ENCODE measurements at places on chromosomes 3 and 15.

DNA sequence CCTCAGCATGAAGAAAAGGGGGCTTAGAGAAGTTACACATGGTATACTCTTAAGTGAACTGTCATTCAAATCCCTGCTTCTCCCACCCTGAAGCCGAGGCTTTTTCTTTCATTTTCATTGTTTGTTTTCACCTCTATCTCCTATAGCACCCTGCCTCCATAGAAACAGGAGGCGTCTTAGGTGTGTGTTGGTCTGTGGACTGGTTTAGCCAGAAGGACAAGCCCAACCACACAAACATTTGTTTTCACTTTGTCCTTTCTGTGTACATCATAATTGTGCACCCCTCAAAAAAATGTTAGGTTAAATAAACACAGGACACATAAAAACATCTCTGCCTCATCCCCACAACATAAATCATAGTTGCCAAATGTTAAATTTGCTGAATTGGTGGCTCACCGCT is 73.3 kb upstream of the UBE2E2 start:
- no peak for DNase-seq

DNA sequence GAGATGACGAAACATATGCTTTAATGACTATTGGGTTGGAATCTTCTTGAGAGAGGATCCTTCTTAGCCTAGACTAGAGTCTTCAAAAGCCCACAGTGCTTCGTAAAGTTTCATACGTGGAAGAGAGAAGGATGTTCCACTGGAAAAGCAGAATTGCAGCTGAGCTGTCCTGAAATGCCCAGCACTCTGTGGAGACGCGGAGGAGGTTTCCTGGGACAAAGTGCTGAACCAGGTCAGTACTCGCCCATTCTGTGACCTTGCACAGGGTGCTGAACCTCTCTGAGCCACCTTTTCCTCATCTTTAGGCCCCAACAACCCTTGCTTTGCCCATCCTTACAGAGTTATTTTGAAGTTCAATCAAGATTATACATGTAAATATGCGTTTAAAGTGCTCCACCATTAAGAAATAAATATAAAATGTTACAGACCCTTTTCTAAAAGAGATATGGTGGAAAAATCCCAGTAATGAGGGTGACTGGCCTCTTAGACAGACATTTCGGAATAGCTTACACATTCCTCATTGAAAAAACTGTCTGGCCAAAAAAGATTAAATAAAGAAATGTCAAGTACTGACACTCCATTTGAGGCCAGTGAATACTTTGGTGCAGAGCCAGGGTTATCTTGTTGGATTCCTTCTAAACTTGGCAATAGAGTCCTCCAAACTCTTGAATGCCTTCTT is 4.2 kb upstream of the MAGEF1 start:
- DNase-seq = peak; percentile 58

- DNase-seq = peak; percentile 84
These were observed 203.4 kb downstream of the ADAMTS9 start for GRCh38 chr3:64484289-64484992.

DNA sequence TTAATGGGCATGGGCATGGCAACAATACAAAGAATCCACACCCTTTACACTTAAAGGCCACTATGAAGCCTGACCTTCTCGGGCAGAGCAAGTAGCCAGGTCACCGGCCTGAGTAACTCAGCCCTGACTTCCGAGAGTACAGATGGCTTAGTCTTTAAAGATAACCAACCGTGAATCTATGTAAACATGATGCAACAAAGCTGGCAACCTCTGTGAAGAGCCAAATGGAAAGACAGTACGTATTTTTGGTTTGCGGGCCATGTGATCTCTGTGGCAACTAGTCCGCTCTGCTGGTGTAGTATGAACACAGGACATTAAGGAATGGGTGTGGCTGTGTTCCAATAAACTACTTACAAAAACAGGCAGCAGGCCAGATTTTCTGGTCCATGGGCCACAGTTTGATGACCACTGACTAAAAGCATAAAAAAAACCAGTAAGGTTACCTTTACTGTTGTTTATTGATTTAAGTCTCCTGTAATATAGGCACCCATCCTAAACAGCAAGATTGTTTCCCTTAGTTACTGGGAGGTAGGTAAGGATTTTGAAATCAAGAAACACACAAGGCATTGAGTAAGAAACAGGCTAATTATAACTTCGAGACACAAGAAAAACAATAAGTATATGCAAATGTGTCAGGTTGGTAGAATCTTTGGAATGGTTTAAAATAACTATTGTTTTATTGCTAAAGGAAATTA is 14.5 kb downstream of the RIOX2 start:
- DNase-seq = no peak

- peak; percentile 72 for DNase-seq
These were observed 25.4 kb upstream of the CDV3 start for GRCh38 chr3:133548090-133548489.

GRCh38 chr3:42210726-42211125 is 55.3 kb downstream of the CCK start:
- no peak for DNase-seq

DNA sequence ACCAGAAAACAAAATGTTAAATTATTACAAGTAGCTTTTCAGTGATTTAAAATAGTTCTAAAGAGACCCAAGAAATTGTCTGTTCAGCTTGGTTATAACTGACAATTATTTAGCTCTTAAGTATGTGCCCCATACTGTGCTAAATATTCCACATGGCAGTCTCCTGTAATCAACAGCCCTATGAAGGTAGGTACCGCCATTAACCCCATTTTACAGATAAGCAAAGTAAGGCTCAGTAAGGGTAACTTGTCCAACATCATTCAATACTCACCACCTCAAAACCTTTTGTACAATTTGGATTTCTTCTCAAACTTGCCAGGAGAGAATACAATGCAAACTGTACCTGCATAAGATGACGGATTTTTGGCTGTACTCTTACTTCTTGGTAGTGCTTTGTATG is 33.9 kb downstream of the ADPGK start:
- DNase-seq = no peak

DNA sequence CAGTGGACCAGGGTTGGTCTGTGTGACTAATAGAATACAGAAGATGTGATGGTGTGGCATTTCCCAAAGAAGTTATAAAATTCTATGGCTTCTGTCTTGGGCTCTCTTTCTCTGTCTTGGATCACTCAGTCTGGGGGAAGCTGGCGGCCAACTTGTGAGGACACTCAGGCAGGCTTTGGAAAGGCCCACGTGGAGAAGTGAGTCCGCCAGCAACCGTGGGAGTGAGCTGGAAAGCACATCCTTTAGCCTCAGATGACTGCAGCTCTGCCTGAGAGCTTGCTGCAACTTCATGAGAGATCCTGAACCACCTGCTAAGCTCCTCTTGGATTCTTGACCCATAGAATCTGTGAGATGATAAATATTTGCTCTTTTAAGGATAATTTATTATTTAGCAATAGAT is 72.0 kb upstream of the RASGRP1 start:
- DNase-seq = no peak

- peak; percentile 50 for DNase-seq
These were observed 812.9 kb upstream of the CFAP20DC start for GRCh38 chr3:59862686-59863085.

DNA sequence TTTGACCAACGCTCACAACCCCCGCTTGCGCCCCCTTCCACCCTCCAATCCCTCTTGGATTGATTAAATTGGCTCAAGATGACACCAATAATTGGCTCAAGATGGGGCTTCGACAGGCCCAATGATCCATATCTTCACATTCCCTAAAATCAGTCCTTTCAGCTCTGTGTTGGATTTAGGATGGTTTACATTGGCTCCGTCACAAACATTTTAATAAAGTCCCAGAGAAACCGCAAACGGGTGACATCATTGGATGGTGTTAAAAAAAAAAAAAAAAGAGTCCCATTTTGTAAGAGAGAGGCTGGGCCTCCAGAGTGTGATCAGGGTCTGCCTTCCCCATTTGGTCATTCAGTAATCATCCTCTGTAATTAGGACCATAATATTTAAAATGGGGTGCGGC is 113.4 kb upstream of the MRPS22 start:
- peak; percentile 72 for DNase-seq

GRCh38 chr3:129599607-129600006 is 6.9 kb downstream of the PLXND1 start:
- DNase-seq = peak; percentile 80

DNA sequence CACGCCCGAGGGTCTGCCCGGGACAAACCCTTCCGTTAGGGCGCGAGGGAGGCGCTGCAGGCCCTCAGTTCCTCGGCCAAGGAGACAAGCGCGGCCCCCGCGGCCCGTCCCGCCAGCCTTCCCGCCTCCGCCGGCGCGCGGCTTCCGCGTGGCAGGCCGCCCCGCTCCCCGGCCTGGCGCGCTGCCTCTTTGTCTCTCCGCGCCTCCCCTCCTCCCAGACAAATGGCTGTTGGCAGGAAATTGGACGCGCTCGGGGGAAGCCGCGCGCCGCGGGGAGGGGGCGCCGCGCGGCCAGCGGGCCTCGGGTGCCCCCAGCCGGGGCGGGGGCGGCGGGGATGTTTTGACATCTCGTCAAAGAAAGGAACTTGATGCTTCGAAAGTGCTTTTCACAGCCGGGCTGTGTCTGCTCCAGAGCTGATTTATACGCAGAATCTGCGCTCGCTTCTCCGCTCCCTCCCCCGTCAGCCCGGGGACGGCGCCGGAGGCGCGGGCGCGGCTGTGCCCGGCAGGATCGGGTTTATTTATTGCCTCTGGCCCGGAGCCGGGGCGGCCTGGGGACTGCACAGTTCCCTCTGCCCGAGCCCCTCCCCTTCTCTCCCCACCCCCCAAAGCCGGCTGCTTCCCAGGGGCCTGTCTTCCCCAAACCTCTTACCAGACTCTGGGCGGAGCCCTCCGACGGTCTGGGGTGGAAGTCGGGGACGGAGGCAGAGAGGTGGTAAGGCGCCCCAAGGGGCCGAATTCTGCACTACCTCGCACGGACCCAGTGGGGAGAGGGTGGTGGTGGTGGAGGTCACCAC is 20.7 kb downstream of the SHF start:
- DNase-seq = peak; percentile 90

- peak; percentile 56 for DNase-seq
These were observed 69.7 kb downstream of the USF3 start for GRCh38 chr3:113626503-113627371.

GRCh38 chr15:79057050-79057449 is 33.5 kb downstream of the RASGRF1 start:
- DNase-seq = no peak

DNA sequence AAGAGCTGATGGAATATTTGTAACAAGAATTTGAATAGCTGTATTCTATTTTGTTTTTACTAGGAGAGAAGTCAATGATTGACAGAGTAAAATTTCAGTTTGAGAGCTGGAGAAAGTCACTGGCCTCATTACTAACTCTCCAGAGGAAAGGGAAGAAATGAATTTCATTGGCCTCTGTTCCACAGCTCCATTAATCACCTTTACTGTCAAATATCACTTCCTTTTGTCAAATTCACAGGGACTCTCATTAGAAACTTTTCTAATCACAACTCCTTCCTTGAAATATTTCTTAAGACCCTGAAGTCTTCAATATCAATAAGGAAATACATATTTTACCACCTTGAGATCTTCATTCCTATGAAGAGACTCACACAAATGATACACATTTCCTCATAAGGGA is 379.9 kb upstream of the RASGRP1 start:
- DNase-seq = no peak

- peak; percentile 44 for DNase-seq
These were observed 220.1 kb upstream of the PRICKLE2 start for GRCh38 chr3:64445109-64445943.

- DNase-seq = no peak
These were observed 6.5 kb upstream of the BCL2A1 start for GRCh38 chr15:79977431-79978054.

- DNase-seq = peak; percentile 84
These were observed 110.8 kb upstream of the RAD18 start for GRCh38 chr3:9074079-9074478.

DNA sequence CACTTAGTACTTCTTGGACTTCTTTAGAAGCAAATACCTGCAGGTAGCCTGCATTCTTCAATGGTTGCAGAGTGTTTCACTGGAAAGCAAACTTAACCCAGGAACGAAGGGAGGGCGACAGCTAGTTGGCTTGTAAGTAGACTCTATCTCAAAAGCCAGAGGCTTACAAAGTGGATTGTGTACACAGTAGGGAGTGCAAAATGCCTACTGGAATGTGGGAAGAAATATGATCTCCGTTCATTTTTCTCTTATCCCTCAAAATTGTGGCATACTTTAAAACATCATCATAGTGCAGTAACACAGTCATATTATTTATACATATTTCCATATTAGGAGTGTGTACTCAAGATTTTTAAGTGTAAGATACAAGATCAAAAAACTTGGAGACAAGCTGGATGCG is 155.7 kb downstream of the LIPC start:
- DNase-seq = peak; percentile 61
